Fibroblast of gingiva (primary cell): ENCODE measurements at places on chromosomes 3 and 15.
A peak's percentile ranks its signal among the peaks of the same experiment; 100 is the strongest.

DNA sequence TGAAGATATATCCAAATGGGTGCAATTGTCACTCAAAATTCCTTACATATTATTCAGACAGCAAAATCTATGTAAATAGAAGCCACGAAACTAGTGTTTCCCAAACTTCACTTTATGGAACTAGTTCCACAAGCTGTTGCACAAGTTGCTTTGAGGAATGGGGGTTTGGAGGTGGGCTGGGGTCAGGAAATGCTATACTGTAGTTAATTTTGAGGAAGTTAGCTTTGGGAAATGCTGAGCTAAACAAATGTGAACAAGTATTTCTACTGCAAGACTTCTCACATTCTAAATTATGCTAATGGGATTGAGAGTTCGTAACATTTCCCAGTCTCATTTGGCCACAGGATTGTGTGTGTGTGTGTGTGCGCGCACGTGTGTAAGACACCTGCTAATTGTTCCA is 28.7 kb upstream of the SAMMSON start:
- DNase-seq = no peak

DNA sequence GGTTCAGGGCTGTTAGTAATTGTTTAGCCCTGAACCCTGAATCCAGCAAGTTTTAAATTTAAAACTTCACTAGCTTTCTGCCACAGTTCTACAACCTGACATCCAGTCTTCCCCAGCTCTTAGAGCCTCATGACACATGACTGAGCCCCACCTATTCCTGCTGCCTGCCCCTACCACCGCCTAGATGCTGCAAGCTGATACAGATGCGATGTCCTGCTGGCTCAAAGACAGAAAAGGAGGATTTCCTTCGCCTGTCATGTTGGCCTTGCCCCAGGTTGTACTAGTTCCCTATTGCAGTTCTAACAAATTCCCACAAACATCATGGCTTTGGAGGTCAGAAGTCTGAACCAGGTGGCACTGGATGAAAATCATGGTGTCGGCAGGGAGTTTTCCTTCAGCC is 510.6 kb upstream of the PPP2R3A start:
- DNase-seq = no peak

GRCh38 chr3:173411375-173411973 is 13.9 kb downstream of the NLGN1 start:
- peak; percentile 39 for DNase-seq

DNA sequence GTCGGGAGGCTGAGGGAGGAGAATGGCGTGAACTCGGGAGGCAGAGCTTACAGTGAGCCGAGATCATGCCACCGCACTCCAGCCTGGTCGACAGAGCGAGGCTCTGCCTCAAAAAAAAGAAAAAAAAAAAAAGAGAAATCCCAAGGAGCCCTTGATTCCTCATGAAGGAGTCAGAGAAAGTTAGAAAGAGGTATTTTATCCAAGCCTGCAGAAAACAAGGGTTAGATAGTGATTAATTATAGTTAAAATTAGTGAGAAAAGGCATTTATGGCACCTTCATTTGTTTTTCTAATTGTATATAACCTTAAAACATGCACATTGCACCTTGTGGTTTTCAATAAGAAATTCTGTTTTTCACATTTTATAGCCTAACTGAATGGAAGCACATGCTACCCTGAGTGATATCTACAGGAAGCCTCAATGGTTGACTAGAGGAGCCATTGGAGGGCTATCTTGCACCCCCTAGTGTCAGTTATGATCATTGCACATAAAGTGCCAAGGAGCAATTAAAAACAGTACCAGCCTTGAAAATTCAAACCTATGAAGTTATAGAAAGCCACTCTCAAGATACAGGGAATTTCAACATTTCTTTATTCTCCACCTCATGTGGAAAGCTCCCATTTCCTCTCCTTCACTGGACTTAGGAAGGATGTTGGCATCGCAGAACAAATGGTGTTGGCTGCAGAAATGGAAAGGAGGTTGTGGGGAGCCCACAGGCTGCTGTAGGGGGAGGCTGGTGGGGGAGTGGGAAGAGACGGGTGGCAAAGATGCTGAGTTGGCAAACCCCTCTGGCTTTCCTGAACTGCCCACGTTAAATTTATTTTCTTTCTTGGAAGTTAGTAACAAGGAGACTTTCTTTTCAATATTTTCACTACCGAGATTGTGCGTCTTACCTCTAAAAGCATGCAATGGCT is 48.5 kb downstream of the ITGA11 start:
- DNase-seq = no peak

DNA sequence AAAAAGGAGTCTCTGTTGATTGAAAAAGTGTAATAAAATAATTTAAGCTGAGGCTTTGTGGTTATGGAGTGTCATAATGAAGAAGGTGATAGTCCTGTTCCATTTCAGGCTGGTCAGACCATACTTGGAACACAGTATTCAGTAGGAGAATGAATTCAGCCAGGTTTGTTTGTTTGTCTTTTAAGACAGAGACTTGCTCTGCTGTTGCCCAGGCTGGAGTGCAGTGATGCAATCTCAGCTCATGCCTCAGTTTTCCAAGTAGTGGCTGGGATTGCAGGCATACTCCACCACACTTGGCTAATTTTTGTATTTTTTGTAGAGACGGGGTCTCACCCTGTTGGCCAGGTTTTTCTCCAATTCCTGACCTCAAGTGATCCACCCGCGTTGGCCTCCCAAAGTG is 33.5 kb downstream of the IQGAP1 start:
- peak; percentile 12 for DNase-seq

DNA sequence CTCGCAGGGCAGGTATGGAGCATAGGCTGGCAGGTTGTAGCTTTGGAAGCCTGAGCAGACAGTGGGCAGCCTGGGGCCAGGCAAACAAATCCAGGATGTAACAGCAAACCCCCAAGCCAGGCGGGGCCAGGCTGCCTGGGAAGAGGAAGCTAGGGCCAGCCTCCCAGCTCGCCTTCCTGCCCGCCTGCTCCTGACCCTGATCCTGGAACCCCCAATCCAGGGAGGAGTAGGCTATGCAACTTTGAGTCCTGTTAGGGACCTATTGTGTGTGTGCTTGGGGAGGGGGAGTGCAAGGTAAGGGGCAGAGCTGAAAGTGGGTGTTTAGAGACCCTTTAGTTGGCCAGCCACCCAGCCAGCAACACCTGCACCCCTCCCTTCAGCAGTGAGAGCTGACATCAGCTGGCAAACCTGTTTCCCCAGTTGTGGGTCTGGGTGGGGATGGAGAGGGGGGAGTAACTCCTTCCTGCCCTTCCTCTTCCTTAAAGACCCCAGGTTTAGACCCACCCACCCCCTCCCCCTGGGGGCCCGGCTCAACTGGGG is 2.5 kb downstream of the NBEAL2 start:
- no peak for DNase-seq
